Pancreas (tissue), 10 donors: ENCODE measurements at places on chromosomes 3 and 15. TPM values are rescaled to one million over a fixed set of nuclear protein-coding genes. Genes with fewer than 3 reads are reported as not detected.

Gene C3orf49
- total RNA-seq = not detected

Gene ELL3
- total RNA-seq = 1.2 TPM

Gene SEMA4B
- 38.8 TPM for total RNA-seq

Gene A4GNT
- total RNA-seq = 1.2 TPM

Gene TIGIT
- total RNA-seq = 0.06 TPM

Gene C3orf18
- total RNA-seq = 3.2 TPM

Gene PCNP
- total RNA-seq = 62.4 TPM

Gene UNC13C
- total RNA-seq = not detected

Gene FANCD2OS
- not detected for total RNA-seq

Gene NRROS
- total RNA-seq = 0.39 TPM

Gene RTP4
- 1.9 TPM for total RNA-seq

- no peak for DNase-seq
These were observed 25.0 kb downstream of the ADAM10 start for GRCh38 chr15:58724466-58724865.

GRCh38 chr3:139117136-139117675, 72.5 kb upstream of the PRR23C start:
- DNase-seq = no peak

GRCh38 chr3:123283657-123284398, 82.1 kb downstream of the SEC22A start:
- DNase-seq = no peak

DNA sequence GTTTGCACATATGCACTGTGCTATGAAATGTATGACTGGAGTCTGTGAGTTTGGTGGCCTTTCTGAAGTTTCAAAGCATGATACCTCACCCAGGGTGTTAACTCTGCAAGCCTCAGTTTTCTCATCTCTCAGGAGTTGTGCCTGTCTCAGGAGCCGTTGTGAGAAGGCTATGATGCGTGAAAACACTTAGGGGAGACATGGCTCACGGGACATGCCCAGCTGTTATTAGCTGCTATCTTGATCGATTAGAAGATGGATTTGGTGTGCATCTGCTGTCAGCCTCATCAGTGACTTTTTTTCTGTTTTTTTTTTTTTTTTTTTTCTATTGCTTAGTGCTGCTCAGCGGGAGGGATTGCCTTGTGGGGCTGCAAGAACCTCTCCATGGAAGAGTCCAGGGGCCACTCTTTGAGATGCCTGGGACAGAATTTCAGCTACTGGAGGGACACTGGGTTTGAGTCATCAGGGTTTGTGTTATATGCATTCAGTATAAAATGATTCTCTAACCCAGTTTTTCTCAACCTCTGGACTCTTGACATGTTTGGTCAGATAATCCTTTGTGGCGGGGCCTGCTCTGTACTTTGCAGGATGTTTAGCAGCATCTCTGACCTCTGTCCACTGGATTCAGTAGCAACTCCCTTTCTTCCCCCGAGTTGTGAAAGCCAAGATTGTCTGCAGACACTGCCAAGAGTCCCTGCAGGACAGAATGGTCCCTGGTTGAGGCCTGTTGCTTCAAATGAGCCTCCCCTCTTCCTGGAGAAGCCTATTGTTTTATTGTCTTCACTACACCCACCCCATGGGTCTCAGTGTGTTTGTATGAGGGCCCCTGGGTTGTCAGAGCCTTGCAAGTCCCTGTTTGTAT, 181.4 kb downstream of the CACNA2D3 start:
- DNase-seq = no peak

DNA sequence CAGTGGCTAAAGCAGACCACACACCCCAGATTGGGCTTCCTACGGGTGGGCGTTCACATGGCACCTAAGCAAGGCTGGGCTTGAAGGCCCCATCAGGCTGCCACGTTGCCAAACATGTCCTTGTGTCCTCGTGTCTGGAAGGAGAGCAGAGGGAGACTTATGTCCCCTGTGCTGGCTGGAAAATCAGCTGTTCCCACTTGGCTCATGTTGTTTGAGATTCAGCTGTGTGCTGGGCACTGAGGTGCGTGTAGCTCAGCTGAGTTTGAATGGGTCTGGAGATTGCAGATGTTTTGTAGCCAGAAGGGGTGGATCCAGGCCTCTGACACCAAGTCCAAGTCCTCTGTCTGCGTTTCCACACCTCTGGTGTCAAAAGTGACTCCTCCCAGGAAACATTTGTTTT, 34.6 kb downstream of the RLBP1 start:
- no peak for DNase-seq

DNA sequence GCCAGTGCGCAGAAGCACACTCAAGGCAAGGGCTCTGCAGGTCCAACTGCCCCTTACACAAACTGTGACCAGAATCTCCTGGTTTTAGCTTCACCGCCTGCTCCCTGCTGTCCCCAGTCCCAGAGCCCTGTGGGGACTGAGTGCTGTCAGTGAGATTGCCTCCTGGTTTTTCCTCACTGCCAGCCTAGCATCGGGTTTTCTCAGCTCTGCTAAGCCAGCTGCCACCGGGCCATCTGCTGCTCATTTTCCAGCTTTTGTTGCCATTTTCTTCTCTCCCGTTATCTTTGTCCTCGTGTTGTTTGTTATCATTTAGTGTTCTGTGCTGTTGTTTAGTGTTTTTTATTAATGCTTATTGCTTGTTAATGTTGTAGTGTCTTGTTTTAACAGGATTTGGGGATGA, 79.5 kb upstream of the BLM start:
- no peak for DNase-seq

DNA sequence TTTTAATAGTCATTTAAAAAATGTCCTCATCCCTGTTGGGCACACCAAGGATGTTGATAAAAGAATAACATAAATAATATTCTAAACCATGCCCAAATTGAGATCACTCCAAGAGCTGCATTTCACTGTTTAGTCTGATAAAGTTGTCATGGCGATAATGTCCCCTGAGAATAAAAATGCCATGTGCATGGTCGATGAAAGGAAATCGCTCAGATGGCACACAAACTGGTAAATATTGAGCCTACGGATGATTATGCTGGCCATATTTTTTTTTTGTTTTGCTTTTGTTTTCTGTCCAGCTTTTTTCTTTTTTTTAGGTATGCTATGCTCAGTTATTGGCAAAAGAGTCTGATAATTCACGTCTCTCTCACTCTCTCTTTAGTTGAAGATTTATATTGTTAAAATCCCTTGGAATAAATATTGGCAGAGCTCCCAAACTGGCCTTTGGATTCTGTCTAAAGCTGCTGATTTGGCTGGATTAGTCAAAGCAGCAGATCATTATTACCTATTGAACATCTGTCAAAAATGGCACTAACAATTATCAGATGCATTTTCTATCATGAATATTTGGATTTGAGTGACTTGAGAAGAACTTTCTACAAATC, 643.8 kb downstream of the SQOR start:
- DNase-seq = no peak

GRCh38 chr3:79314544-79314943, 453.3 kb downstream of the ROBO1 start:
- DNase-seq = no peak

DNA sequence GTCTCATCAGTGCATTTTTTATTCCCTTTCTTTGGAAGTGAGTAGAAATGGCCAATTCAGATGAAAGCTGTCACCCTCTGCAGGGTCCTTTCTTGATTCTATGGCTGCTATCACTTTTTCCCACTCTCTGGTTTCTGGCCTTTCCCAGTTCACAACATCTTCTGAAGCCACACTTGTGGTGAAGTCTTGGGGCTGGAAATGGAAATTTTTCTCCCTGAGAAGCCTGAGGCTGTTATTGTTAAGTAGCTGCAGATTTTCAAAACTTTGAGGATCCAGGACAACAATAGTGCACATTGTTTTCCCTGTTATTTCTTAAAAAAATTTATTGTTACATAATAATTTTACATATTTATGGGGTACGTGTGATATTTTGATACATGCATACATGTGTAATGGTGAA, 250.3 kb upstream of the RASGRP1 start:
- no peak for DNase-seq

DNA sequence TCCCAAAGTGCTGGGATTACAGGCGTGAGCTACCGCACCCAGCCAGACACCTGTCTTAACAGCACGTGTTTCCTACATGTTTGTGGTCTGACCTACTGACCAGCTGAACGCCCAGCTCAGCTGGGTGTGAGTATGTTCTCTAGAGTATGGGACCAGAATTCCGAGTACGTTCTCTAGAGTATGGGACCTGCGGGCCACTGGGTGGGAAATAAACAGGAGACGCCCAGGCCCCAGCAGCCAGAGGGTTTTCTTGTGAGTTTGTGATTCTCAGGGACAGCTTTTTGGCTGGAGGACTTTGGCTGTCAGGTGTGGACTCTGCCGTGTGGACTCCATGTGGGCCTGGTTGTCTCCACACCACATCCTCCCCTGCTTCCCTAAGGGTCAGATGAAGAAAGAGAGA, 87.3 kb downstream of the CHRD start:
- DNase-seq = no peak

- no peak for DNase-seq
These were observed 20.3 kb upstream of the NR2E3 start for GRCh38 chr15:71790081-71790480.

DNA sequence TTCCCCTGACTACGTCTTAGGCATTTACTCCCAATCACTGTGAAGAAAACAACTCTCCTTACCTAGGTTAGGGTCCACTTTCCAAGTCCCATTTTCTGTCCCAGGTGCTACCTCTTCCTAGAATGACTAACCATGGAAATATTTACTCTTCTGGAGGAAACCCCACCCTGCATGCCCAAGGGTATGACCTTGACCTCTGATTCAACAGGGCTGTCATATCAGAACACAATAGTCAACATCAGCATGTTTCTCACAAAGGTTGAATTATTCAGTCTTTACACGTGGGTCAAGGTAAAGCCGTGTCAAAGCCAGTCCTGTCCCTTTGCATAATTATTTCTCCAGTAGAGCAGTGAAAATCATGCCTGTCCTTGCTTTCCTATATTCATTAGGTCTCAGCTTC, 4.3 kb upstream of the FRMD5 start:
- no peak for DNase-seq

GRCh38 chr3:41726891-41727290, 235.0 kb downstream of the ULK4 start:
- no peak for DNase-seq

GRCh38 chr3:4332574-4332973, 29.4 kb downstream of the SETMAR start:
- no peak for DNase-seq

DNA sequence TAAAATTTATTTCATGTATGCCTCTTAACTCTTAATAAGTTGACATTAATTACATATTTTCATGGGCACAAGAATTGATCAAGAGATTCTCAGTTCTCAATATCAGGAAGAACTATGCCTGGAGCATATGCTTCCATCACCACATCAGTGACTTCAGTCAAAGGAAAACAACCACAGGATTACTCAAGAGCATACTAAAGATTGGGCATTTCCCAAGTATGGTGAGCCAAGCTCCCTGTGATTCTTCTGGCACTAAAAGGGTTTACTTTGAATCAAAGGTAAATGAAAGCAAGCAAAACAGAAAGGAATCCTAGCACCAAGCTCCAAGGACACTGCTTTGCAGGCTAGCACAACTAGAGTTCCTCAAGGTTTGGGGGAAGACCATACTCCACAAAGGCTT, 44.6 kb downstream of the FMN1 start:
- no peak for DNase-seq

DNA sequence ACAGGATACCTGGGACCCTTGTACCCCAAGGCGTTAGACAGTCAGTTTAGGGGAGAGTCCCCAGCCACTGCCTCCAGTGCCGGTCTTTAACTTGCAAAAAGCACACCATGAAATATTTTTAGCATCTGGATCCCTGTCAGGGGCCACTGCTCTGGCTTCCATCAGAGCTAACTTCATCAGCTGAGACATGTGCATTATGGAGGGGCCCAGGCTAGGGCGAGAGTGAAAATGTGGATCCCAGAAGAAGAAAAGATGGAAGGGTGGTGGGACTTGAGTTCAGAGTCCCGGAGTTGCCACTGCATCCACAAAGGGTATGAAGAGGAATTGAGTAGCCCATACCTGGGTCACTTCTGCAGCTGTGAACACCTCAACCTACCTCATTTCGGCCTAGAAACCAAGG, 23.5 kb upstream of the SPATA12 start:
- DNase-seq = no peak

- no peak for DNase-seq
These were observed 7.4 kb downstream of the TBC1D23 start for GRCh38 chr3:100268156-100268555.

DNA sequence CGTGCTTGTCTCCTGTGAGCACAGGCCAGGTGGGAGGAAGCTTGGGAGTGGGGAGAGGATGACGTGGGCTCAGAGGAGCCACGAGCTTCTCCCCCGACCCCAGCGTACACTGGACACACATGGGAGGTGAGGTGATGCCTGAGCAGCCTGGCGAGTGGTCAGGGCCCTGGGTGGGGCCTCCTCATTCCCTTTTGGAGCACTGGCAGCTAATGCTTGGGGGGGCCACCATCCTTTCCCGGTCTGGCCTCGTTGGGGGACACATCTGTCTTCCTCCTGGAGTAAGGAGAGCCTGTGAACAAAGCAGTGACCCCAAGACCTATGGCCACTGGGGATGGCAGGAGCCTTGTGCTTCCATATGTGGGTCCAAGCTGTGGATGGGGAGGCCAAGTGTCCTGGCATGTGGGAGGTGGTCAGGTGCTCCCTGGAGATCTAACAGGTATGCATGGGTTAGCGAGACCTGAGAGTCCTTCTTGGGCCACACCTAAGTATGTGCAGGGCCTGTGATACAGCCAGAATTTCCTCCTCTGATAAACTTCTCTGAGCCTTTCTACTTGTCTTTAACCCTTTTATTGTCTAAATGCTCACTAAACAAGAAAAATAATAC, 9.5 kb downstream of the KLF13 start:
- no peak for DNase-seq

DNA sequence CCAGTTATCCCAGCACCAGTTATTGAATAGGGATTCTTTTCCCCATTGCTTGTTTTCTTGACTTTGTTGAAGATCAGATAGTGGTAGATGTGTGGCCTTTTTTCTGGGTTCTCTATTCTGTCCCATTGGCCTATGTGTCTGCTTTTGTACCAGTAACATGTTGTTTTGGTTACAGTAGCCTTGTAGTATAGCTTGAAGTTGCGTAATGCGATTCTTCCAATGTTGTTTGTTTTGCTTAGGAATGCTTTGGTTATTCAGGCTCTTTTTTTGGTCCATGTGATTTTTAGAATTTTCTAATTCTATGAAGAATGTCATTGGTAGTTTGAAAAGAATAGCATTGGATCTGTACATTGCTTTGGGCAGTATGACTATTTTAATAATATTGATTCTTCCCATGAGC, 94.3 kb upstream of the CHMP2B start:
- DNase-seq = no peak
